ENCODE measurements at places on chromosomes 3 and 15.

GRCh38 chr3:105823149-105823867, 45.5 kb downstream of the CBLB start:
- no peak for DNase-seq

GRCh38 chr3:67018789-67019526, 20.9 kb downstream of the KBTBD8 start:
- no peak for DNase-seq

GRCh38 chr3:172751175-172751704, 714 bp downstream of the ECT2 start:
- no peak for DNase-seq

- DNase-seq = no peak
These were observed 173.6 kb downstream of the PLD1 start for GRCh38 chr3:171636666-171637065.

DNA sequence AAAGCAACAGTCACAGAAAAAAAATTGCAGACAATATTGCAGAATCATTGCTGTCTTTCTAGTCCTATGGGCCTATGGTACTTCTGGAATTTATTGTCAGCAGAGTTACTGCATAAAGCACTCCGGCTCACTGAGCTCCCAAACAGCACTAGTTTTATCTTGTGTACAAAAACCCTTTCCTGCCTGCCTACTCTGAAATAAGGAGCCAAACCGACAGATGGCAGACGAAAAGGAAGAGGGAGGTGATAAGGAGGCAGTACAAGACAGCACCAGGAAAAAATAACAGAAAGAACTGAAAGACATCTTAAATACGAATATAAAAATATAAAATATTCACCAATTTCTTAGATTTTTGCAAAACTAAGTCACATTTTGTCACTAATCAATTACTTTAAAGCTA, 15.6 kb downstream of the HERC1 start:
- peak; percentile 53 for DNase-seq

DNA sequence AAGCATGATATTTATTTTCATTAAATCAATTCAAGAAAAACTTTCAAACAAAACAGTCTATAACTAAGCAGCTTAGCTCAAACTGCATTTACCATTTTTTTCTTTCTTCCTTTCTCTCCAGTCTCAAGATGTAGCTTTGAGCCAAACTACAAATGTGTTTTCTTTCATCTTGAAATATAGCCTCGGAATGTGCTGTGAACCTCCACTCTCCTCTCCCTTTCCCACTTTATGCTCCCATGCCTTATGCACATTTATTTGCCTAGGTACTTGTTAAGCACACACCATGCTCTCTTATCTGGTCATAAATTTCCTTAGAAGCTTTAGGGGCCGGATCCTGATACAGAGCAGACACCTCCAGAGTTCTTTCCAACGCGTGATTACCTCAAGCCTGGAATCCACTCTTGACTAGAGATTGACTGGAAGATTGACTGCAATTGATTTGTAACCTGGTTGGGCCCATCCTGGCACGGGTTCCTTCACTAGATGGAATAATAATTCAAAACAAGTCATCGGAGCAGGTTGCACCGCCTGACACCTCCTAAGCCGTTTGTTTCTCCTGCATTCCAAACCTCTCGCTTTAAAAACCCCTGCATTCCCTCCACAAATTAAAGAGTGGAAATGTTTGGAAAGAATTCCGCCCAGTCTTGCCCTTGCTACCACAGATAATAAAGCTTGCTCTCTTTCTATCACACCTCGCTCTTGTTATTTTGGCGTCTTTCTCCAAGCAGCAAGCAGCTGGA, 344.7 kb downstream of the CHL1 start:
- no peak for DNase-seq

DNA sequence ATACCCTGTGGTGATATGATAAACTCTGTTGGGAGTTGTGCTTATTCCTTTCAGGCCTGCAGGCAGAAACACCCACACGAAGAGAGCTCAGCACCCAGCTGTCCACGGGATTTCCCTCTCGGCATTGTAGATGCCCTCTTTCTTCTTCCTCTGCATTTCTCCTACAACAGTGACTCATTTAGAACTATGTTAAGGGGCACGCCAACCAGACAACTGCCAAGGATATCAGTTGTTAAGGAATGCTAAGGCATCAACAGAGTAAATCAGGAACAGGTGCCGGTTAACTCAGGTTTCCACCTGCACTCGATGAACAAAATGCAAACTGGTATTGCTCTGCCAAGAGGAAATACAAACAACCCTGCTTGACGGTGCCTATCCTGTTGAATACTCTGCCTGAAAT, 270.0 kb upstream of the PEX5L start:
- no peak for DNase-seq

DNA sequence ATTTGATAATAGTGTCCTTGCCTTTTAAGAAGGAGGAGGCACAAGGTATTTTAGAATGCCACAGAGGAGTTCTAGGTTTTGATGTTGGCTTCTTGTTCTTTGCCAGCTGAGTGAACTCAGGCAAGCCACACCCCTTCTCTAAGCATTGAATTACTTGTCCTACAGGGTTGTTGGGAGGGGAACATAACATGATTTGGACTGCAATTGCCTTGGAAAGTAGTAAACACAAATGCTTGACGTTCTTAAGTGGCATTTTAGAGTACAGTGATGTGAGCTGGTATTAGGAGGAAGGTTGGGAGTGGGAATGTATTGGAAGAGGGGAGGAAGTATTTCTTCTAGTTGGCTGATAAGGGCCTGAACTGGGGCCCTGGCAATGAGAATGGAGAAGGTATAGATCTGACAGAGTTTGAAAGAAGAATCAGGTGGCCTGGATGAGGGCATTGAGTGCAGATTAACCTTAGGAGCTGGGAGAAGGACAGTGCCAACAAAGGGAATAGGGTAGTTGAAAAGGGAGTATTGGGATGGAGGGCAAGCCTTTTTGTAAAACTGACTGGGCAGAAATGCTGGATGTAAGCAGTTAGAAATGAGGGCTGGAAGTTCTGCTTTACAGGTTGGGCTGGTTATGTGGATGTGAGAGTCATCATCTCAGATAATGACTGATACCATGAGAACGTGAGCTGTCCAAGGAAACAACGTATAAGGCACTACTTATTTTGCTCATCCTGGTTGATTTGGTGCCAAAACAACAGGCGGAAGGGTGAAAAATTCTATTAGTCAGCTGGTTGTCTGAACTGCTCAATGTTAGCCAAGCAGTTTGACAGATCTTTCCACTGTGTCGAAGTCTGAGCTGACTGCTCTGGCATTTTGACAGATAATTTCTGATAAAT, 16.7 kb downstream of the KAT2B start:
- no peak for DNase-seq

DNA sequence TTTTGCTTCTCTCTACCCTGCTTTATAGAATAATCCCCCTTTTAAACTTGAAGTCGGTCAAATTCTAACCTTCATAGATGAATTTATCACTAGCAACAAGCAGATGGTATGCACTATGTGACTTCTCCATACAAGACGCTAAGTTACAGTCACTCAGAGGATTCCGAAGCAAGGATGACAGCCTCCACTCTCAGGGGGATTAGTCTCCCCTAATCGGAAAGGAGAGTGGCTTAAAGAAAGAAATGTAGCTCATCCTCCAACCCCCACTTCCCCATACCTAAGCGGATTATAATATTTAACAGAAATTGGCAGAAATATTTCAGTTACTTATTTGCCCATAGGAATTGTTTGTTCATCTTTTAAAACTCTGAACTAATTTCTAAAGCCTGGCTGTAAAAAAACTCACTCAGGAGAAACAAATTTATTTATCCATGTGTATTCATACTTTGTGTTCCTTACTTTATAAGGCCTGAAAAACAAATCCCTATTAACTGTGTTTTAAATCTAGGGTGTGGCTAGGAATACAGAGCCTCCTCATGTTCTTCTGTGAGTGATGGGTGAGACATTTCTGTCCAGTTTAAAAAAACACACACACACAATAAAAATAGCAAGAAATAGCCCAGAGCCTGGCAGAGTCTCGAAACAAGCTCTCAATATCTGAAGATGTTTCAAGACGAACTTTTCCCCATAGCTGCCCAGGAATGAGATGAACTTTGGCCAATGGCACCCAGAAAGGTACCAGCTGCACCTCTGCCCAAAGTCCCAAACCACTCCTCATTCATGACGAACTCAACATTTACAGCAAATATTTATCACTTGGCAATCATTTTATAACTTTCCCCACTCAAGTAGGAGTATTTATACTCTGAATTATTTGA, 18.7 kb downstream of the SIAH2 start:
- DNase-seq = no peak

- DNase-seq = no peak
These were observed 276.6 kb downstream of the SHQ1 start for GRCh38 chr3:72571638-72572114.

DNA sequence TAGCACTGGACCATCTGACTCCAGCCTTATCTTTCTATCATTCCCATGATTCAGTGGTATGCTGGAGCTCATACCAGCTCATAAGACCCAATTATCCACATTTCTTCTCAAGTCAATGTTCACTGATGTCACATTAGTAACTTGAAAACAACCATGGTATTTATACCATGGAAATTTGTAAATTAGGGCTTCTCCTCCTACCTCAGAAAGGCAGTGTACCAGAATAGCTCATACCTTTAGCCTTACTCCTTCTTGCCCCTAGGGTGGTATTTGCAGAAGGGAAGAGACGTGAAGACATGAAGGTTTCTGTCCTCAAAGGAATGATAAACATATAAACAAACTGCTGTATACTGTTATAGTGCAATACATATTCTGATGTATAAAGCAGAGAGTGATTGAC, 114.2 kb downstream of the NEK11 start:
- no peak for DNase-seq

- DNase-seq = no peak
These were observed 45.2 kb downstream of the C2CD4B start for GRCh38 chr15:62119874-62120273.

GRCh38 chr15:85178308-85178707, 196.7 kb downstream of the PDE8A start:
- no peak for DNase-seq

- DNase-seq = no peak
These were observed 160.0 kb downstream of the TBL1XR1 start for GRCh38 chr3:177037241-177037640.

DNA sequence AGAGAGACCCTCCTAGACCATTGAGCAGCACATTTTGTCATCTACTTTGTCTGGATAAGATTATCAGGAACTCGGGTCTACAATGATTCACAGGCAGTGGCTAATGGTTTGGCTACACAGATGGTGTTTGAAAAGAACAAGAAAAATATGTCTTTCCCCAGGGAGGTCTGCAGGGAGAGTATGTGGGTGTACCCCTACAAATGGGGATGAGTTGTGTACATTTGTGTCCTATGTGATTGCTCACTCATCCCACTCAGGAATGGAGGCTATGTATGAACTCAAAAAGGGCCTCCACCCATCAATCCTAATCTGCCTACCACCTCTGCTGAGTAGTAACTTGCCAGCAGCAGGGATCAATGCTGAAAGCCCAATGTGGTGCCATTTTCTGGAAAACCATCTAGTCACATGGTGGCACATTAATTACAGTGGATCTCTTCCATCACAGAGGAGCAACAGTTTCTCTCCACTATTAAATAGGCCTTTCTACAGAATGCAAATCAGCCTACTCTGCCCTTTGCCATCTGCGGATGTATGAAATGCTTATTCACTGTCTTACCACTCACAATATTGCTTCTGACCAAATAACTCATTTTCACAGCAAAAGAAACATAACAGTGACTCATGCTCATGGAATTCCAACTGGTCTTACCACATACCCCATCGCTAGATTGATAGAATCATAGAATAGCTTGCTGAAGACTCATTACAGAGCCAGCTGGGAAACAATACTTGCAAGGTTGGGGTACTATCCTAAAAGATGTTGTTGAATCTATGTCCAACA, 48.3 kb upstream of the TRIM42 start:
- no peak for DNase-seq

DNA sequence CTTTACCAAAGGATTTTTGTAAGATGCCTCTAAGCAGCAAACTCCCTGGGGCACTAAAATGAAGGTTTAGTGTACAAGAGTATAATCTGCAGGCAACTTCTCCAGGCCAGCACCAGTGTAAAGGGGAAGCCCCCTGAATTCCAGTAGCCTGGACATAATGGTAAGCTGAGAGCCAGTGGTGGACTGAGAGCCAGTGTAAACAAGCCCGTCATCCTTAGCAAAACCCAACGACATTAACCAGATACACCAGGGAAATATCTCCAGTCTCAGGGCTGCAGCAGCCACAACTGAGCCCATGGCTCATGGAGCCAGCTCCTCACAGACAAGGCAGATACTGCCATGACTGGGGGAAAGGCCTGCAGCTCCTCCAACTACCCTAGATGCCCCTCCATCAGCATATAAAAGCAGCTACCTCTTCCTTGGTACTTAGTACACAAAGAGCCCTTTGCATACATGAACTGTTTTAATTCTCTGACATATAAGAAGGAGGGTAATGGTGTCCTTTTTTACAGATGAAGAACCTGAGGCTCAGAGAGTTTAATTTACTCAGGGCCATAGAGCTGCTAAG, 21.7 kb downstream of the PARP16 start:
- DNase-seq = no peak

DNA sequence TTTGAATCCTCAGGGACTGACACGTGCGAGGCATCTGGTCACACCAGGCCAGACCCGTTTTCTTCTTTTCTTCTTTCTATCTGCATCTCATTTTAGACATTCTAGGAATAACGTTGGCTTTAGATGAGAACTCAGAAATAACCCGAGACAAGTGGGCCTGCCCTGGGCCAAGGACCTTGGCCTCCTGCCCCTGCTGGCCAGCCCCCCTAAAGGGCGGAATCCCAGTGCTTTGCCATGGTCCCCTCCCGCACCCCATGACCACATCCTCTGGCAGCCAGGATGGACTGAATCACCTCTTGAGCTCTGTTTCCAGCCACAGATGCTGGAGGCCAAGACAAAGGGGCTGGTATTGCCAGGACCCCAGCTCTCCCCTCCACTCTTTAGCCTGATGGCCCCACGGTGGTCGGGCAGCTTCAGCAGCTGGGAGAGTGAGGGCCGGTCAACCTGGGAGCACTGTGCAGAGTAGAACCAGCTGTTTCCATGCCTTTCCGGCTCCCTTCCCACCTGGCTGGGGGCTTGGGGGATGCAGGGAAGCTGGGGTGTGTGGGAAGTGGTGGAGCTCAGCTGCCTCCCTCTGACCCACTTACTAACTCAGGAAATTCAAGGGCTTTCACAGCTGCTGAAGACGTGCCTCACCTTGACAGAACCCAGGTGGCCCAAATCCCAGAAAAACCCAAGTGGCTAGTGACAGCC, 190.9 kb downstream of the FAM43A start:
- DNase-seq = no peak

DNA sequence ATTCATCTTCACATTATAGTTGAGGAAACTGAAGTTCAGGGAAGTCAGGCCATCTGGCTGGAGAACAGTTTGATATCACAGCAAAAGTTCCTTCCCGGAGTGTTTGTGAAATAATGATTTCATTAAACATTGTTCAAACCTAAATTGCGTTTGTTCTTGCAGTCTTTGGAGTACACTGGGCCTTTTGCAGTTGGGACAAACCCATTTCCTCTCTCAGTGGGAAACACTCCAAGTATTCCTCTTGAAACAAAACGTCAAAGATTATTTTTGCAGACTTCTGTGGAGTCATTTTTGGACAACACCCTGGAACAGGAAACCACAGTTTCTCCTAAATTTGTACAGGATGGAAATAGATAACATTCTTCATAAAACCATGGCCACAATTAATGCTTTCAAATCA, 287.5 kb downstream of the PTPRG start:
- DNase-seq = no peak

Data from hippocampal formation (tissue), 2 donors.